ENCODE measurements at places on chromosomes 3 and 15.
A peak's percentile ranks its signal among the peaks of the same experiment; 100 is the strongest.

DNA sequence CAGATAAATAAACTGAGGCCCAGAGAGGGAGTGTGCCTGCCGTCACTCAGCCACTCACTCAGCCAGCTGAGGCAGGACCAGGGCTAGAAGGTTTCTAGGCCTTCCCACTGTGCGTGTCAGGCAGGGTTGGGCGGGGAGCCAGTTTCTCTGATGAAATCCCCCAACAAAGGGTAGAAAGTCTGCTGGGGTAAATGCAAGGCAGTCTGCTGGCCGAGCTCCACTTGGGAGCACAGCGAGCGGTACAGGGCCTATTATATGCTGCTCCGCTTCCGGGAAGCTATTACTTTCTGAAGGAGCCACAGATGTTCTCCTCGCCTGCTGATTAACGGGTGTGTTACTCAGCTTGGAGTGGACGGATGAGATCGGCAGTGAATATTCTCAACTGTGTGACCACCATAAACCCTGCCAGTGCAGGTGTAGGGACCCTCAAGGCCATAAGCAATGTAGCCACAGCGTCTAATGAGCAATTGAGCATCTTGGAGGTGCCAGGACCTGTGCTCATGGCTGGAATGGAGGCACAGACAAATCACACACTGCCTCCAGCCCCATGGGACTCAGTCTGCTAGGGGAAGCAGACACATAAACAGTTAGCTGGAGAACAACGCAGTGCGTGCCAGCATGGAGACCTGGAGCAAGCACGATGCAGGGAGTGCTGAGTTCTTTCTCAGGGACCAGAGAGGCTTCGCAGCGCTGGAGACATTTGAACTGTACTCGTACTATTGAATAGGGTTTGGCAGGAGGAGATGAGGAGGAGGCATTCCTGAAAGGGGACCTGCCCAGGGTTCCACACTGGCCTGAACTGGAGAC is 42.1 kb downstream of the CORO2B start:
- DNase-seq: peak; percentile 93

GRCh38 chr3:73784686-73785392 is 160.1 kb upstream of the PDZRN3 start:
- no peak for DNase-seq

- DNase-seq: no peak
These were observed 93.5 kb upstream of the PRICKLE2 start for GRCh38 chr3:64318668-64319271.

- DNase-seq: no peak
These were observed 267.8 kb downstream of the GAP43 start for GRCh38 chr3:115891006-115891636.

- no peak for DNase-seq
These were observed 8.8 kb upstream of the EXOG start for GRCh38 chr3:38487323-38487722.

DNA sequence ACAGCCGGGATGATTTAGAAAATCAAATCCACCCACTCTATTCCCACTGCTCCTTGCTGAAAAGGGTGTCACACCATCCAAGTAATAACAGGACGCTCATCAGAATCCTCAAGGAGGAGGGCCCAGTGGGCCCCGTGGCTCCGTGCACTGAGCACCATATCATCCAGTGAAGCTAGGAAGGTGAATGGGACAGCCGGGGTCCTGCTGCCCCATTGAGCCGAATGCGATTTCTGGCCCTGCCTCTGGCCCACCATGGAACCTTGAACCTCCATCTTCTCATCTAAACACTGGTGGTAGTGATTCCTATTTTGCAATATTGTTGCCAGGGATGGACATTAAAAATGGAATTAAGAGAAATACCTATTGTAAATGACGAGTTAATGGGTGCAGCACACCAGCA is 99.1 kb upstream of the SLC6A11 start:
- DNase-seq: no peak

GRCh38 chr15:42707068-42707467 is 29.9 kb downstream of the CDAN1 start:
- no peak for DNase-seq

DNA sequence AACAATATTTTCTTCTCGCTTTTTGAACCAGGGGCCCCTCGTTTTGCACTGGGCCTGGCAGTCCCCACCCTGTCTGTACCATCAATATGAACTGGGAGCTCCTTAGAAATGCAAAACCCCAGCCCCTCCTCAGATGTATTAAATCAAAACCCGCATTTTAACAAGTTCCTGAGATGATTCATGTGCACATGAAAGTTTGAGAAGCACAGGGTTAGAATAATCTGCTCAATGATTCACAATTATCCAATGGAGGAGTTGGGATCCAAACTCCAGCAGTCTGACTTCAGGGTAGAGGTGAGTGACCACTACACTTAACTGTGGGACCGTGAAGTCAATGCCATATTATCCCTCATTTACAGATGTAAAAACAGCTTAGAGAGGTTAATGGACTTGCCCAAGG is 256.4 kb downstream of the IGSF11 start:
- no peak for DNase-seq

DNA sequence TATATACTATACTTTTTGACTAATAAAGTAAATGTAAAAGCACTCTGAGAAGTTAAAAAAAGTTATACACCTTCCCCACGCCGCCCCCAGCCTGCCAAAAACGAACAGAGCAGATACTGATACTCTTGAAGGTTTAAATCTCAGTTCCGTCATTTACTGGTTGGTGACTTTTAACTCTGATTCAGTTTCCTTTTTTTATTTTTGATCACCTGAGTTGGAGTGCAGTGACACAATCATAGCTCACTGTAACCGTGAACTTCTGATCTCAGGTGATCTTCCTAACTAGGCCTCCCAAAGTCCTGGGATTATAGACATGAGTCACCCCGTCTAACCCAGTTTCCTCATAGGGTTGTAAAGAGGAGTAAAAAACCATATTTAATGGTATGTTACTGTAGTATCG is 3.3 kb upstream of the TIPIN start:
- no peak for DNase-seq

DNA sequence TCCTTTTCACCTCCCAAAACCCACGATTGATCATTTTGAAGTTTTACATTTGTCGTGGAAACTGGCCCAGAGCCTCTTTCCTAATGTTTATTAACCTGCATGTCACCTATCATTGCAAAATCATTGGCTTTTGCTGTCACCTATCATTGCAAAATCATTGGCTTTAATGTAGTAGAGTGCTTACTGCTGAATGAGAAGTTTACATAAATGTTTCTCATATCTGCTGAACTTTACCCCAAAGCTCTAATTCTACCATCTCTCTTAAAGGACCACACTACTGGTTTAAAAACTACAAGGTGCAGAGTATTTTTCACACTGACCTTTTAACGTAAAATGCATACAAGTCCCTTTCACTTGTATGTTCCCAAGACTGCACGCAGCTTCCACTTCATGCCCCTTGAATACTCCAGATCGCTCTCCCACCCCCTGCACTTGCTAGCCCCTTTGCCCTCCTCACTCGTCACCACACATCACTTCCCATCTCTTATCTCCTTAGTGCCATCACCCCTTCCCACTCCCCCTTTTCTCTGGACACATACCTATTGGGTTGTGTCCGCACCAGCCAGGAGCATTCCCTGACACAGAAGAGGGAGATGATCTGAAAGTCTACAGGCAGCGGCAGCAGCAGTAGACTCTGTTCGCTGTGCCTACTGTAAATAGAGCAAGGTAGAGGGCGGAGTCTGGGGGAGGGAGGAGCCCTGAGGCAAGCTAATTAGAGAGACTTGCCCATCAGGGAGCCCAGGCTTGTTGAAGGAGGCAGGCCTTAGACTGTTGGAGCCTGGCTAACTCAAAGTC is 30.2 kb upstream of the ATOSA start:
- DNase-seq: no peak

DNA sequence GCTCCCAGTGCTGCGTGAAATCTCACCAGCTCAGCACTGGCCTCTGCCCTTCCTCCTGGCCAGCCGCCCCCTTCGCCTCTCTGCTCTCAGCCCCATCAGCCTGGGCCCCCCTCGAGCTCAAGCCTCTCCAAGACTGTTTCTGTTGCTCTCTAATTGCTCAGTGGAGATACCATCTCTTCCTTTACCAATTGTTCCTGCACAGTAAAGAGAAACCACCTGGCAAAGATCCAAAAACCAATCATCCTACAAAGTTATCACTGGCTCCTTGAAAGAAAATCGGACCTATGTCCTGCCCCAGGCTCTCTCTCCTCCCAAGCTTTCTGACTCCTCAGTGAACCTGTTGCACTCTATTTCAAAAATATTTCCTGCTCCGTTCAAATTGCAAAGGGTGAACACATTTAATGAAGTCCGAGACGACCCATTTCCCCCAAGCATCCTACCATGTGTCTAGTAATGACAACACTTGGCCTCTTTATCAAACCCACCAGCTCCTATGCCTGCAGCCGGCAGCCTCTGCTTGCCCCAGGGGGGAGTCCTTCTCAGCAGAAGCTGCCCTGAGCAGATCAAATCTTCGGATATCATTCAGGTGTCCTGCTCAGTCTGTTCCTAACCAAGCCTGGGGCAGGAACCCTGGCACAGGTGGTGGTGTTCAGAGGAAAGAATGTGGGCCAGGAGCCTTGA is 53.7 kb upstream of the FAM174B start:
- no peak for DNase-seq

- DNase-seq: no peak
These were observed 748 bp downstream of the MRPS25 start for GRCh38 chr3:15064299-15064834.

All from hypothalamus (tissue), 51 donors.